ENCODE measurements at places on chromosomes 7 and 10. TPM values are rescaled to one million over a fixed set of nuclear protein-coding genes. Genes with fewer than 3 reads are reported as not detected.

The ZWINT gene
- 56.8 TPM for total RNA-seq

The SCART1 gene
- total RNA-seq, result 0.76 TPM

The GBX1 gene
- total RNA-seq, result not detected

The SPDYE11 gene
- not detected for total RNA-seq

The FAM131B gene
- total RNA-seq, result 1.4 TPM

The ACSM6 gene
- total RNA-seq, result not detected

The CYP3A4 gene
- not detected for total RNA-seq

The TAS2R41 gene
- total RNA-seq, result not detected

The SLC16A12 gene
- total RNA-seq, result not detected

The NKX1-2 gene
- total RNA-seq, result not detected

The PTN gene
- 0.91 TPM for total RNA-seq

The GTF2IRD2 gene
- 3.8 TPM for total RNA-seq

The GNAT3 gene
- total RNA-seq, result not detected

The SEC61A2 gene
- total RNA-seq, result 13.7 TPM

Data from epithelial cell of umbilical artery (primary cell).